ENCODE measurements at places on chromosomes 5 and 9.

DNA sequence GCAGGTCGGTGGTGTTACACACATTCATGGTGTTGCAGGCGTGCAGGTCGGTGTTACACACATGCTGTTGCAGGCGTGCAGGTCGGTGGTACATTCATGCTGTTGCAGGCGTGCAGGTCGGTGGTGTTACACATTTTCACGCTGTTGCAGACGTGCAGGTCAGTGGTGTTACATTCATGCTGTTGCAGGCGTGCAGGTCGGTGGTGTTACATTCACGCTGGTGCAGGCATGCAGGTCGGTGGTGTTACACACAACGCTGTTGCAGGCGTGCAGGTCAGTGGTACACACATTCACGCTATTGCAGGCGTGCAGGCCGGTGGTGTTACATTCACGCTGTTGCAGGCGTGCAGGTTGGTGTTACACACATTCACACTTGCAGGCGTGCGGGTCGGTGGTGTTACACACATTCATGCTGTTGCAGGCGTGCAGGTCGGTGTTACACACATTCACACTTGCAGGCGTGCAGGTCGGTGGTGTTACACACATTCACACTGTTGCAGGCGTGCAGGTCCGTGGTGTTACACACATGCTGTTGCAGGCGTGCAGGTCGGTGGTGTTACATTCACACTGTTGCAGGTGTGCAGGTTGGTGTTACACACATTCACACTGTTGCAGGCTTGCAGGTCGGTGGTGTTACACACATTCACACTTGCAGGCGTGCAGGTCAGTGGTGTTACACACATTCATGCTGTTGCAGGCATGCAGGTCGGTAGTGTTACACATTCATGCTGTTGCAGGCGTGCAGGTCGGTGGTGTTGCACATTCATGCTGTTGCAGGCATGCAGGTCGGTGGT is 11.1 kb downstream of the DPP7 start:
- DNase-seq, result no peak

GRCh38 chr5:26881901-26882300 is 156.5 kb downstream of the CDH9 start:
- no peak for DNase-seq

GRCh38 chr9:108691614-108692013 is 164.2 kb downstream of the ACTL7B start:
- DNase-seq, result no peak

DNA sequence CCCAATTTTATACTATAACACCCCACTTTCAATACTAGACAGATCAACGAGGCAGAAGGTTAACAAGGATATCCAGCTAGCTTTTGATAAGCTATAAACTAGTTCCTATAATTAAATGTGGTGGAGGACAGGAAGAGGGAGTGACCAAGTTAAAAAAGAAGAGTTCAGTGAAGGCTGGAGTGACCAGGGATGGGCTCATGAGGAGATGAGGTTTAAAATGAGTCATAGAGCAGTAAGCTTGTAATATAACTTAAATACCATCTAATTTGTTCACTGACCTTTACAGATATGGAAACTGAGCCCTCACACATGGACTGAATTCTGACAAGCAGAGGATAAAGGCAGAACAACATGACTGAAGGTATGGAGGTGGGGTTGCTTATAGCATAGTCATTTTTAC is 284.5 kb downstream of the SPATA31D1 start:
- DNase-seq, result no peak

DNA sequence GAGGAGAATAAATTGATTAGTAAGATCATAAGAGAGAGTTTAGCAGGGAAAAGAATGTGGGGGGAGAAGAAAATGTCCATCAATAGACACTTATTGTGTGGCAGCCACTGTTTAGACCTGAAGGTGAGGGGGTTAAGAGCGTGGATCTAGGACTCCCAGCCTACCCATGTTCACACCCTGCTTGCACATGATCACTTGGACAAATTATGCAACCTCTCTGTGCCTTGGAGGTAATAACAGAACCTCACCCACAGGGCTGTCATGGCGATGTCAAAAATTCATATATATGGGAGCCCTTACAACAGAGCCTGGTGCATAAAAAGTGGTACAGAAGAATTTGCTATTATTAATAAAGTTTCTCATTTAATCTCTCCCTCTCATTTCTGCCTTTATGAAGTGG is 86.0 kb upstream of the EQTN start:
- no peak for DNase-seq

GRCh38 chr5:170353961-170354360 is 35.2 kb downstream of the KCNMB1 start:
- DNase-seq, result no peak

GRCh38 chr5:158727136-158727535 is 372.6 kb downstream of the EBF1 start:
- DNase-seq, result no peak

DNA sequence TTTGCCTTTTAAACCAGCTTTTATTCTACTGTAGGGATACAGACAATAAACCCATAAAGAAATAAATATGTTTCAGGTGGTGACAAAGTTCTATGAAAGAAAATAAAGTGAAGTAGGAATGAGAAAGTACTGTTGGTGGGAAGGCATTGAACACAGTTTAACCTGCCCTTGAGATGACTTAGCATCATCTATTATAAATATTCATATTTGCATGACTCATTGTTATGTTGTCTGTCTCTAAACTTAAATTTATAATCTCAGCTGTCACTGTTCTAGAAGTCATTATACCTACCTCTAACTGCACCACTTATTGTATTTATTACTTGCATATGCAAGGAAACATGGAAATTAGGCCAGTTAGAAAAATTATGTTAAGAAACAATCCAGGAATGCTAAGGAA is 202.2 kb downstream of the CHSY3 start:
- DNase-seq, result no peak

DNA sequence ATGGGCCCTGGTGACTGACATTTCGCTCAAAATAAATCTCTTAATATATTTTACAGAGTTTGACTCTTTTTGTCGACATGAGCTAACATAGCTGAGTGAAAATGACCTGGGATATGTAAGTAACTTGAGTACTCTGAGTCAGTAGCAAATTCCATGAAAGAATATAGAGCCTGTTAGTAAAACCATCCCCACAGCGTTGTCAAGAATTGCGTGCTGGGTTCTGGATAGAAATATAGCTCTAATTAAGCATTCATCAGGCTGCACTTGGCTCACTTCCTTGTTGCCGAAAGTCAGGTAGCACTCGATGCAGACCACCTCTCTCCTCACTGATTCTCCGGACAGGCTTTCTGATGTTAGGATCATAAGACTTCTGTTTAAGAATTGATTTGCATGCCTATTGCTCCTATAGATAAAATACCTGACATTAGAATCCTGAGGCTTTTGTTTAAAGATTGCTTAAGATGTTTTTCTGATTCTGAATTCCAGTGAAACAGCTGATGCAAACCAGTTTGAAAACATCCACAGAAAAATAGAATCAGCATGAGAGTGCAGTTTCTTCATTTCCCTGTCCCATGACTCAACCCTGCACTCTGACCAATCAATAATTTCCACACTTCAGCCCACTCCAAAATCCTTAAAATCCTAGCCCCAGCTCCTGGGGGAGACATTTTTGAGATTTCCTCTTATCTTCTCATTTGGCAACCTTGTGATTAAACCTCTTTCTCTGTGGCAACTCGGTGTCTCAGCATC is 310.6 kb downstream of the DIRAS2 start:
- DNase-seq, result no peak

GRCh38 chr9:83665580-83666200 is 42.1 kb downstream of the UBQLN1 start:
- no peak for DNase-seq

DNA sequence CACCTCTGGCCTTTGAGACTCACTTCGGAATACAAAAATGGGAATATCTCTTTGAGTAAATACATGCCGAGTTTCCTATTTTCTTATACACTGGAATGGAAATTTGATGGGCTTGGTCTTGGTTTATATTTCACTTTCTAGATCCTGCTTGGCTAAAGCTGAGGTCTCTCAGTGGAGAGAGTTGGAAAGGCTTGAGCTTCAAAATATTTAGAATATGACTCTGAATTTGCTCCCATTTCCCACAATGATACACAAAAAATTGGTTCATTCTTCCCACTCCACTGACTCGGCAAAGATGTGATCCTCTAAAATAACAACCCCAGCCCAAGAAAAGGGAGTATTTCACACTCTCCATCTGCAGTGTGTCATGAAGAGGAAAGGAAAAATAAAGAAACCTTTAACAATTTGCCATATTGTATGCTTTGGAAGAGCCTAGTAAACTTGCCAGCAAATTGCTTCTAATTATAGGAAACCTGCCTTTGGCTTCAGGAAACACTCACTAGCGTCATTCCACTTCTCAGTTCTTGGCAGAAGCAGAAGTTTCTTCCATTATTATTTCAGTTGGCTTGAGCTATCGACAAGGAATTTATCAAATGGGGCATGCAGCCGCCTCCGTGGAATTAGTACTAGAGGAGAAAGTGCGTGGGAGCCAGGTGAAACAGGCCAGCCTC is 302.9 kb downstream of the NSG2 start:
- DNase-seq, result no peak

- DNase-seq, result no peak
These were observed 4.9 kb upstream of the LCN1 start for GRCh38 chr9:135516132-135516860.

GRCh38 chr5:154198611-154199230 is 8.2 kb downstream of the GALNT10 start:
- DNase-seq, result no peak

DNA sequence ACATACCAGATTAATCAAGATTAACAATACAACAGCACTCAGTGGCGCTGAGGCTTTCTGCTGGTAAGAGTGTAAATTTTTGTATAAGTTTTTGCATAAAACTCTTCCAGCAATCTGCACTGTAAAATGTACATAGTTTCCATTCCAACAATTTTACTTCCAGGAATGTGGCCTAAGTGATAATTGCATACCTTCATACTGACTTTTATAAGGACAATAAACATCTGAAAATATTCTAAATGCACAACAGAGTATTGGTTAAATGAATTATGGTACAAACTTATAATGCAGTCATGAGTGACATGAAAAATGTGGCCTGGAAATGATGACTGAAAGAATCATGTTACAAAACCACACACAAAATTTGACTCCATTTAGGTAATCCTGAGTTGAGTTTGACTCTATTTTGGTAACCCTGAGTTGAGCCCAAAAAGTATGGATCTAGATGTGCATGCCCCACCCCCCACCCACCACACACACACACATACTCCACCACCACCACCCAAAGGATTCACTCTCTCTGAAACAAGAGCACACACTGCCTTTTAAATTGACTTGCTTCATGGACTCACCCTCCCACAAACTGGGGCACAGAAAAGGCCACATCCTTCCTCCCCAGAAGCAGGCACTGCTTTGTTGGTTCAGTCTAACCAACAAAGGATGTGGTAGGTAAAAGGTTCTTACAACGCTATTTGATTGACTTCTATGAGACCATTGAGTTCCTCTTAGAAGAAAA is 137.6 kb downstream of the SUSD1 start:
- DNase-seq, result peak; percentile 79

GRCh38 chr9:130419521-130420035 is 25.2 kb upstream of the ASS1 start:
- DNase-seq, result no peak

- no peak for DNase-seq
These were observed 60.3 kb downstream of the TTC39B start for GRCh38 chr9:15246708-15247107.

DNA sequence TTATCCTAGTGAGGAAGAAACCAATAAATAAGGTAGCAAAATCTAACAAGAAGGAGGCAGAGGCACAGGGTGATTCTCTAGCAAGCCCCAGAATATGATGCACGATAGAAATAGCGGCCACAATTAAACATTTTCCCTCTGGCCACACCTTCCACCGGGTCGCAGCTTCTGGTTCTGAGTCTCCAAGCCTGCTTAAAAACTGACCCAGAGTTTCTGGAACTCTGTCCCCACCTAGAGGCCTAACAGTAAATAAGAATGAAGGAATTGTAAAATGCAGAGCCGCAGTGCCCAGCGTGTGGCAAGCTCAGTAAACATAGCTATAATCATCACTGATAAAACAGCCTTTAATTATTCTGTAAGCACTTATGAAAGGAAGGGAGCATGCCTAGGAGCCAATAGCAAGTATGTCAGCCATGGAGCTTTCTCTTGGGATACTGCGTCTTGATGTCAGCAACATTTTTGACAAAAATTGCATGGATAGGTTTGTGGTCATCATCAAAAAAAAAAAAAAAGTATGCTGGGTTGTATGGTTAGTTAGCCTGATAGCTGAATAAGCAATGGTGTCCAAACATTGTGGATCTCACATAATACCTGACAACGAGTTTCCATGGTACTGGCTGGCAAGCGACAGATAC is 465.5 kb downstream of the DNAH5 start:
- DNase-seq, result peak; percentile 17

GRCh38 chr5:107612541-107612940 is 58.2 kb downstream of the EFNA5 start:
- no peak for DNase-seq

DNA sequence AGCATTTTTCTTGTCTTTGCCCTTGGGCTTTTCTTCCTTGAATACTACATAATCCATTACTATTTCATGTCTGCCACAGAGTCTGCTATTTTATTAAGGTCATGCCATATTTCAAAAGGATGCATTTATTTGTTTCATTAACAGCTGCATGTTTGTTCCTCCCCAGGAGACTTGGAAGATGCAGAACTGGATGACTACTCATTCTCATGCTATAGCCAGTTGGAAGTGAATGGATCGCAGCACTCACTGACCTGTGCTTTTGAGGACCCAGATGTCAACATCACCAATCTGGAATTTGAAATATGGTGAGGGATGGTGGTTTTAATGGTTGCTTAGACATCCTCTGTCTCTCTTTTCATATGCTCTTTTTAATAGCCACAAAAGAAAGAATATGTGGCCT is 4.0 kb downstream of the IL7R start:
- no peak for DNase-seq

Measured in CD4-positive, alpha-beta T cell treated with Interleukin-21 for 1 hour (primary cell).